ENCODE measurements at places on chromosomes 5 and 9.
A peak's percentile ranks its signal among the peaks of the same experiment; 100 is the strongest.

GRCh38 chr5:134626369-134627014 lies 6.1 kb downstream of the SAR1B start:
- no peak for DNase-seq

DNA sequence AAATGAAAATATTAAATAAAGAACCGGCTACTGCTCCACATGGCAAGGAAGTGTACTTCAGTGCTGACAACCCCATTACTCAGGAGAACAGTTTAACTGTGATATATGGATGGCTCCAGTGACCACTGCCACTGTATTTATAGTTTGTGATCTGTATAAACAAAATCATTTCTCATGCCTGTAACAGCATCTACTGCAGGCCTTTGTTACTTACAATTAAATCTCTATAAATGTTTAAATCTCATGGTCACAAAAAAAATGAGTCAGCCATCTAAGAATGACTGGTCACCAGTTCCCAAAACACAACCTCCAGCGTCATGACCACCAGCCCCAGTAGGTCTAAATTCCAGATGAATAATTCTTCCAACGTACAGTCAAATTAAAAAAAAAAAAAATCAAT lies 24.6 kb downstream of the SERINC5 start:
- DNase-seq, result no peak

DNA sequence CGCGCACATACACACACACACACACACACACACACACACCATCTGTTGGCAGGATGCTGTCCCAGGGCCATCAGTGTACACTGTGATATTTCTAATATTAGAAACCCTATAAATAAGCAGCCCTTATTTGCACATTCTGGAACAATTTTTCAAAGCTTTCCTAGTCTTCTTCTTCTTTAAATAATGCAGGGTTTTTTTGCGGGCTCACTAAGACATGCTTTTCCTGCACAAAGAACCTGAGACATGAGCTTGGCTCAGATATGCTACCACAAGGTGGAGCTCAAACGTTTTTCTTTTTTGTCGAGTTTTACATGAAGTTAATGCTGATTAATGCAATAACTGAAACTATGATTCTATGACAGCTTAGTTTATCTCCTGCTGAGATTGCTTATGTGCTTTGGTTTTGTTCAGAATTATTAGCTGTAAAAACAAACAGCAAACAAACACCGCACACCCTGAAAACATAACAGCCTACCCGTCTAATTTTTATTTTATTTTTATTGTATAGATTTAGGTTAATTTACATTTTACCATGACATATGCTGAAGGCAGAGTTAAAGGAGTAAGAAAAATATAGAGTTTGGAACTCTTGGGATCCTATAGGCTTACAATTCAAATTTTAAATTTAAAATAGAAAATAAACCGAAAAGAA lies 95.8 kb downstream of the ALDH1A1 start:
- DNase-seq, result no peak

- peak; percentile 52 for DNase-seq
Observed at GRCh38 chr9:113807173-113808061, 68.7 kb upstream of the ZNF618 start.

GRCh38 chr5:168819004-168819621 lies 239.9 kb upstream of the PANK3 start:
- DNase-seq, result no peak

DNA sequence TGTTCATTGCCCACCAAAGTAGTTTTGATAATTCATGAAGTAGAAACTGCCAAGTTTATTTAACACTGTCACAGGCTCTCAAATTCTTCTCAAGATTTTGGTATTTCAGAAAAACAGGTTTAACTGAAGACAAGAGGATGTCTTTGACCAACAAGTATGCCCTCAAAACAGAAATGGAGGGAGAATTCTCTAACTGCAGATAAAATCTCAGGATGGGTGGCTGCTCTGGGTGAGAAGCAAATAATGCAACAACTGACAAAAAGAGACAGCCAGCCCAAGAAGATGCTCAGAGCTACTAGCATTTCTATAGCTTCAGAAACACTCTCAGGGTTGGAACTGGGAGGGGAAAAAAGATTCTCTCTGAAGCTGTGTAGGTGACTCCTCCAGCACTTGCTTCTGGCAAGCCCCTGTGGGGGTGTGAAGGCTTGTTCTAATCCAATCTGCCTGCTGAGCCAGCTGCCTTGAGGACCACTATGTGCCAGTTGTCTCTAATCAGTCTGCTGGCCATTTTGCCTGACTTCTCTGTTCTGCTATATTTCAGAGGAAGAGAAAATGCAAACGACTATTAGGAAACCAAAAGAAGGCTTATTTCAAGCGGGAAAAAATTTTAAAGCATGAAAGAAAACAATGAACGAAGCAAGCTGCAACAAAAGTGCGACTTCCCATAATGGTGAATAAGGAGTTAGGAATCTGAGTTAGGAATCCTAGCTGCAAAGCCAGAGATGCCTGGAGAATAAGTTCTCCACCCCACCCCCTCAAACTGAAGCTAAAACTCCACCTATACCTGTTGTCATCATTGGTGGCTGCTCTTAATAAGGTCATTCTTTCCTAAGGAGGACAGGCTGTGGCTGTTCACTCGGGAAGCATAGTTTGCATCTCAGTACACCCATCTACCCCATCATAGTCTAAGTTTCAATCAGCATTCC lies 147.5 kb downstream of the GNAQ start:
- DNase-seq, result no peak

Data from GM19239 (cell line).